ENCODE measurements at places on chromosomes 12 and 14.

- no peak for DNase-seq
These were observed 3.8 kb downstream of the ETV6 start for GRCh38 chr12:11653215-11653753.

- no peak for DNase-seq
These were observed 54.9 kb downstream of the PLEKHG7 start for GRCh38 chr12:92757597-92758121.

DNA sequence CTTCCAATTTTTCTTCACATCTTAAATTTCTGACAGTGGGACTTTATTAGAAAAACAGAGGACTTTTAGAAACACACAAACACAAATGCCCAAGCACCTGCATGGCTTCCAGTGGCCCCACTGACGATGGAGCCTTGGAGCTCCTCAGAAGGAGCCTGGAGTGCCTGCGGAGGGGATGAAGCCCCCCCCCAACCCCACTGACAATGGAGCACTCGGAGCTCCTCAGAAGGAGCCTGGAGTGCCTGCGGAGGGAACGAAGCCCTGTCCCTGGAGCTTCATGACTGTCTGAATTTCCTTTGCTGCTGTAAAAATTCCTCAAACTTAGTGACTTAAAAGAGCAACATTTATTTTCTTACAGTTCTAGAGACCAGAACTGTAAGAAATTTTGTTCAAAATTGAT, 80.1 kb upstream of the VRK1 start:
- DNase-seq = no peak

GRCh38 chr12:84696281-84696680, 216.3 kb downstream of the SLC6A15 start:
- no peak for DNase-seq

DNA sequence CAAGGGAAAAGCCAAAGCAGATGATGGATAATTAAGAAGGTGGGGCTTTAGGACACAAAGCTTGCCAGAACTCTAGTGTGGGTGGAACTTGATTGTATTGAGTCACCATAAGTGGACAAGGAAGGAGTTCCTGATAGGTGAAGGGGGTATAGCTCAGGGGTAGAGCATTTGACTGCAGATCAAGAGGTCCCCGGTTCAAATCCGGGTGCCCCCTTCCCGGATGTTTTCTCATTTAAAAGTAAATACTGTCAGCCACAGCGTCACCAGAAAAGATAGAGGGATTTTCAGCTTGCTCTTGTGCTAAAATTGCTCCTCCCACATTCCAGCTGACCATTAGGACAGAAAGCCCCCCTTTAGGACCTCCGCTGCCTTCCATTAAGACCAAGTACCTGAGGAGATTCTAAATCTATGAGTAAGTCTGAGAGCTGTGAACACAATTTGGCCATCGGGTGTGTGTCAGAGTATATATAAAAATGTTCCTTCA, 36.6 kb downstream of the DCAF4 start:
- no peak for DNase-seq

DNA sequence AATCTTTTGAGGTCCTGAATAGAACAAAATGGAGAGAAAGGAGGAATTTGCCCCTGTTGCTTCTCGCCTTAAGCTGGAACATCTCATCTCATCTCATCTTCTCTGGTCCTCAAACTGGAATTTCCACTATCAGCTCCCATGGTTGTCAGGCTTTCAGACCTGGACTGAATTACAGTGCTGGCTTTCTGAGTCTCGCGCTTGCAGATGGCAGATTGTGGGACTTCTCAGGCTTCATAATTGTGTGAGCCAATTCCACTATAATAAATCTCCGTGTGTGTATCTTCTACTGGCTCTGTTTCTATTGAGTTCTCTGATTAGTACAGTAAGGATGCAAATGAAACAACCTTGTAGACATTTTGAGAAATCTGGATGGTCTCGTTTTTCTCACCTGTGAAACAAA, 199.0 kb downstream of the TMEM117 start:
- no peak for DNase-seq

DNA sequence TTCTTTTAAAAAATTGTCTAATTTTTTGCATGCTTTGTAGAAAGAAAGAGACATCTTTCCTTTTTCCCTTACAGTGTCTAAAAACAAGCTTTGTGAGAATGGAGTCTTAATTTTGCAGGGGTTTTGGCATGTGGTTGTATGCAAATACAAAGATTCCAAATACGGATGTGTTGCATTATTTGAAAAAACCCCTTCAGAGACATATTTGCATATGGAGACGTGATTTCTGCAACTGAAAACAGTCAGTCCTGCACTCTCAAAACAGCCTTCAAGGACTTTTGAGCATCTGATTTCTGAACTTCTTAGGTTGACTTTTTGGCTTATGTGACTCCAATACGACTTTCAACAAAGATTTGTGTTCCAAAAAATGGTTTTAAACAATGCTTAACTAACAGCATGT, 7.8 kb downstream of the IRAK3 start:
- no peak for DNase-seq

- DNase-seq = no peak
These were observed 530.1 kb downstream of the NRXN3 start for GRCh38 chr14:78700236-78700635.

DNA sequence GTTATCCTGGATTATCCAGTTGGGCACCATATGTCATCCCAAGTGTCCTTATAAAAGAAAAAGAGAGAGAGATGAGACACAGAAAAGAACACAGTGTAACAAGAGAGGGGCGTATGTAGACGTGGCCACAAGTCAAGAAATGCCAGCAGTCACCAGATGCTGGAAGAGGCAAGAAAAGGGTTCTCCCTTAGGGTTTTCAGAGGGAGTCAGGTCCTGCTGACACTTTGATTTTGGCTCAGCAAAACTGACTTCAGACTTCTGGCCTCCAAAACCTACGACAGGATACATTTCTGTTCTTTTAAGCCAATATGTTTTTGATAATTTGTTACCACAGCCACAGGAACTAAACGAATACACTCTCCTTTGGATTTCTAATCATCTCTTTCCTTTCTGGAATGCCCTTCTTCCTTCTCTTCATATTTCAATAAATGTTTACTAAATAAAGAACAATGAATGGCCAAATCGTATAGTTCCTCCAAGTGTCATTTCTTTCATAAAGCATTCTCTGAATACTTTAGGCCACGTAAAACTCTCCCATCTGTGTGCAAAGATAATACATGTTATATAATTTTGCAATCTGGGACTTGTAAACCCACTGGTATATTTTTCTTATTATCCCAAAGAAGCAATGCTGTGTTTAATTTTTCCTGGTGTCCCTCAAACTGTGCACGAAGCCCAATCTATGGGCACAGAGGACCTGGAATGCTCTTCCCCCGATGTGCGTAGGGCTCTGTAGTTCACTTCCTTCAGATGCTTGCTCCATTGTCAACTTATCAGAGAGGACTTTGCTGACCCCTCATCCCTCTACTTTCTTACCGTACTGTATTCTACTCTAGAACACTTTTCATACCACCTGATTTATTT, 303.6 kb downstream of the CEP128 start:
- no peak for DNase-seq

DNA sequence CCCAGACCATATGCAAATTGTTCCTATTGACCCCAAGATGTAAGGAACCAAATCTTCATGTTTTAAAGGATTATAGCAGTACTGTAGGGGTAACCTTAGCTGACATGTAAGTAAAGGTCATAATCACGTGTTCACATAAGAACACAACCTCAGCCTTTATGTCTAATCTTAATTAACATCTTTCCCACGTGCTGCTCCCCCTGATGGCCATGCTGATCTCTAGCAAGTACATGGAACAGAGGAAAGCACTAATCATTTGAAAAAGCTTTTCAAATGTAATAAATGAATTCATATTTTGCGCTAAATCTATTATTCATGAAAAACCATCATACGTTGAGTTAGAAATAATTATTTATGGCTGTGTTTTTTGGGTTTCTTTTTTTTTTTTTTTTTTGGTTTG, 30.5 kb upstream of the ITPR2 start:
- no peak for DNase-seq

- DNase-seq = peak; percentile 21
These were observed 764 bp downstream of the DYNLL1 start for GRCh38 chr12:120496413-120497340.

DNA sequence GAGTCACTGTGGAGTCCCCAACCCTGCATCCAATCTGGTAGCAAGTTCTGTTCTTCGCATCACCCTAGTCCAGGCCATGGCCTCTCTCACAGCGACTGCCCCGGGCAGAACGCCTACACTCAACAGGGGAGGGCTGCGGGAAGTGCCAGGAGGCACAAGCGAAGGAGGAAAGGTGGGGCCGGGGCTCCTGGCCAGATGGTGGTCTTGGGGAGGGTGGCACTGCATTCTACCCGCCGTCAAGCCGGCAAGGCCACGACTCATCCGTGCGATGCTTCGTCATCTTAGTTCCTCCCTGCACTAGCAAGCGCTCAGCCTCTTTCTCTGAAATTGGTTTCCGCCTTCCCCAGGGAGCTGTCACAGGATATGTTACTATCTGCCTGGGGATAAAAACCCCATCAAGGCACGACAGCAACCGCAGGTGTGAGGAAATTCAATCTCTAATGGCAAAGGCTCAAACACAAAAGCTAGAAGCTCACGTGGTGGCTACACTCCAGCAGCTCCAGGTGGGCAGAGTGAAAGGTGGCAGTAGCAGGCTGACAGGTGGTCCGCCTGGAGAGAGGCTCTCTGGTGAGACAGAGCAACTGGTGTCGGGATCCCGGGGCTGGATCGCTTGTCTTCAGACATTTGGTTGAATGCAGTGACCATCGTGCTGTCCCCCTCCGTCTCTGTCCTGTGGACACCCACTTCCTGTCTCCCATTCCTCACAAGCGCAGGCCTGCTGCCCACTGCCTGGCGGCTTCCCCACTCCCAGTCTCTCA, 34.1 kb downstream of the ACADS start:
- DNase-seq = no peak

DNA sequence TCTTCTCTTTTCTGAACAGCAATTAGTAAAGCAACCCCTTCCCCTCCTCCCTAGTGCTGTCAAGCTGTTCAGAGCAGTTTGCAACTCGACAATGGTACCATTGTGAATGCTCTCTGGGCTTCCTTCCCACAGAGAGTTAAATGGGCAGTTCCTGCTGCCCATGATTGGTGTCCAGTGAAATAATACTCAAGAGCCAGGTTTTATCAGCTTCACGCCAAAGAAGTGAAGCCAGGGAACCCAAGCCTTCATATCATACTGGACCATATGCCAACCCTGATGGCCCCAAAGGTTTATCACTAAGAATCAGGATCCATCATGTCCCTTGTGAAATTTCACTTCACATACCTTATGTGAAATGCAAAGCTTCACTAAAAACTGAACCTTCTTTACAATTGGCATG, 24.7 kb downstream of the INSM2 start:
- DNase-seq = no peak

- no peak for DNase-seq
These were observed 13.3 kb downstream of the TNS2 start for GRCh38 chr12:53062977-53063707.

DNA sequence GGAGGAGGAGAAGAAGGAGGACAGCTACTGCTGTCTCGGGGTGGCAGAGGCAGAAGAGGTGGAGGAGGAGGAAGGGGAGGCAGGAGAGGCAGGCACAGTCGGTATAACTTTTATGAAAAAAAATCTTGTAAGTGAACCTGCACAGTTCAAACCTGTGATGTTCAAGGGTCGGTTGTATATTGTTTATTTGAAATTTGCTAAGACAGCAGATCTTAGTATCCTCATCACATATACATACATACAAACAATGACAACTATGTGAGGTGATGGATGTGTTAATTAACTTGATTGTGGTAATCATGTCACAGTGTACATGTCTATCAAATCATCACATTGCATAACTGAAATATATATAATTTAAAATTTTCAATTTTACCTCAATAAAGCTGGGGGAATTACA, 19.0 kb downstream of the ACTN1 start:
- DNase-seq = no peak

DNA sequence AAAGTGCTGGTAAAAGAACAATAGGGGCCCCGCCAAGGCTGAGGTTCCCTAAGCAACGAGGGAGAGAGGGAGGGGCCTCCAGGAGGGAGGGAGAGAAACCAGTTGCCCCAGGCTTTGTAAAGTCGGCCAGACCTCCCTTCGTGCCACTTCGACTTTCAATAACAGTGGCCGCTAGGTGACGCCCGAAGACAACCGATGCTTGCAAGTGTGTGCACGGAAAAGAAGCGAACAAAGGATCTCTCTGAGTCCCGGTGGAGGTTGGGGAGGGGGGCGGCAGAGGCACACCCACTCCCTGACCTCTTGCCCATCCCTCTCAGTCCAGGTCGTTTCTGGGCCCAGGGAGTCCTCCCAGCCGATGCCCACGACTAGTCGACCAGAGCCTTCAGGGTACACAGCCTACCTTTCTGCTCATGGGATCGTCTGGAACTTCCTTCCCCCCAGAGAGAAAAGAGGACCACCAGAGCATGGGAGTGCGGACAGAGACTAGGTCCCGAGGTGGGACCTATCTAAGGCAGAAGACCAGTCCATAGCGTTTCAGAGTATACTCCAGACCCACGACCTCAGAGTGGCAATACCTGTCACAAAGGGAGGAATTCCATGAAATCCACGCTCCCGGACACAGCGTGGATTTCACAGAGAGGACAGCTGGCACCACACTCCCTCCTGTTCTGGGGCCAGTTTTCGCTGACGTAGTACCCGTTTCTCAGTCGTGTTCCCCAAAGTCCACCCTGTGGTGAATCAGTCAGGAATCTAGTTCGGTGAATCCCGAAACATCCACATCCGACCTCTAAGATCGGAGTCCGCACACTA, 262.7 kb upstream of the ALG10B start:
- no peak for DNase-seq

GRCh38 chr14:49769581-49770211, 1.7 kb downstream of the KLHDC2 start:
- DNase-seq = no peak

DNA sequence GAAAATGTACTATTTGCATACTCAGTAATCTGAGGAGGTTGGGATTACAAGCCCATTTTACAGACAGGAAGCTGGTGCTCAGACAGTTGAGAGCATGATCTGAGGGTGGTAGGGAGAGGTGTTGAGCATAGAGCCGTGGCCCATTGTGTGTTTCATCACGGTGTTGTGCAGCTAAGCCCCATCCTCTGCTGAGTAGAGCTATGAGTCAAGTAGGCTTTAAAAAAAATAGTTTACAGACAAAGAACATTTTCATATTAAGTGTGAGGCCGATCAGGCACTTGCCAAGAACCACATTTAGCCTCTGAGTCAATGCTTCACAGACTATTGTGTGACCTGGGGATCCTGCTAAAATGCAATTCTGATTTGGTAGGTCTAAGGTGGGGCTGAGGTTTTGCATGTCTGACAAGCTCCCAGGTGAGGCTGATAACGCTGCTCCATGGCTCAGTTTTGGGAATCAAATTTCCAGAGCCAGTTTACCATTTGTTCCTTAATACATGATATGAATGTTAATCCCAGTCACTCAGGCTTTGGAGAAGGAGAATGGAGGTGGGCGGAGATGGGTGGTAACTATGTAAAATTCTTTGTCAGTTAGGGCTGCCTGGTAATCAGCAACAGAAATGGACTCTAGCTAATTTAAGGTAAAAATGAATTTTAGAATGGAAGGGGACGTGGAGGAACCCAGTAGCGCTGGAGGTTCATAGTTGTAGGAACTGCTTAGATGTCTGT, 22.2 kb downstream of the ZNF664 start:
- DNase-seq = no peak

DNA sequence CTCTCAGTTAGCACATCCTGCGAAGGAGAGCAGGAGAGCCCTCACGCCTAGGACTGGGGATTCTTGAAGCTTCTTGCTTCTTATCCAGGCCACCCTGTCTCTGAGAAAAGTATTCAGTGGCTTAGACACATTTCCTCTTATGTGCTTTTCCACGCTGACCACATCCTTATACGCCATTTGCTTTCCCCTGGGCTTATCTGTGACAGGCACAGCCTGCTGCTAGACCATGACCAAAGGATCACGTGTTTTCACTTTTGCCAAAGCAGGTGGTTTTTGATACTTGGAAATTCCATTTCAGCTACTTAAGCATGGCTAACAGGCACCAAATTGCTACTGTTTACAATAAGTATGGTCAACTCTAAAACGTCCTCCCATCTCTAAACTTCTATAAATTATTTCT, 587.4 kb downstream of the AACS start:
- no peak for DNase-seq

Measured in mesothelial cell of epicardium (in vitro differentiated cells).